ENCODE measurements at places on chromosomes 3 and 15.

GRCh38 chr3:26505399-26505798, 117.2 kb upstream of the LRRC3B start:
- no peak for DNase-seq

DNA sequence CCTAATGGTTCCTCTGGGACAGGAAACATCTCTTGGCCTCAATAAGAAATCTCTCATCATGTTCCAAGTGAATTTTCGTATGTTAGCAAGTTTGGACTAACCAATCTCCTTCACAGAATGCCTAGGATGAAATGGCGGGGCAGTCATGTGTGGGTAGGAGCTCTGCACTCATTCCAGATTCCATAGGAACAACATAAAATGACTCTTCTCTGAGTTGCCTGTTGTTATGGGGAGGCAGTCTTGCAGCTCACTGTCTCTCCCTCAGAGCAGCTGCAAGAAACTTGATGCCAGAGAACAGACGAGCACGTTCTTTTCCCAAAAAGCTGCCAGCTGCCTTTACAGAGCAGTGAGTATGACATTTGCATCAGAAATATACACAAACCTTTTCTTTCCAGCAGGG, 34.1 kb downstream of the SPATA12 start:
- no peak for DNase-seq

DNA sequence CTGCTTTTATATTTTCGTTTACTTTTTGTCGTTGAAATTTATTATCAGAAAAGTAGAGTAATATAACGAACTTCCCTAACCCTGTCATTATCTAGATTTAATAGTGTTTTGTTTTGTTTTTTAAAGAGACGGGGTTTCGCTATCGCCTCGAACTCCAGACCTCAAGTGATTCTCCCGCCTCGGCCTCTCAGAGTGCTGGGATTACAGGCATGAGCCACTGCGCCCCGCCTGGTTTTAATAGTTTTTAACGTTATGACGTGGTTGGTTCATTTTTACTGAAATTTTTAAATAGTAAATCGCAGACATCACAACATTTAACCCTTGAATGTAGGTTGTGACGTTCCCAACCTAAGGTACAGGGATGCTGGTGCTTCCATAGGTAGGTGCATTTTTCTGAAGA, 1.0 kb downstream of the NGRN start:
- DNase-seq: no peak

- DNase-seq: no peak
These were observed 3.9 kb upstream of the CHSY1 start for GRCh38 chr15:101255615-101256241.

- no peak for DNase-seq
These were observed 48.0 kb upstream of the MEX3B start for GRCh38 chr15:82093774-82094211.

- no peak for DNase-seq
These were observed 131.6 kb upstream of the NECTIN3 start for GRCh38 chr3:110940055-110940454.

- DNase-seq: no peak
These were observed 23.9 kb downstream of the SLTM start for GRCh38 chr15:58909616-58910015.

- DNase-seq: no peak
These were observed 281.6 kb downstream of the MBNL1 start for GRCh38 chr3:152550284-152550683.

GRCh38 chr3:185082149-185082548, 70.7 kb downstream of the C3orf70 start:
- DNase-seq: no peak

DNA sequence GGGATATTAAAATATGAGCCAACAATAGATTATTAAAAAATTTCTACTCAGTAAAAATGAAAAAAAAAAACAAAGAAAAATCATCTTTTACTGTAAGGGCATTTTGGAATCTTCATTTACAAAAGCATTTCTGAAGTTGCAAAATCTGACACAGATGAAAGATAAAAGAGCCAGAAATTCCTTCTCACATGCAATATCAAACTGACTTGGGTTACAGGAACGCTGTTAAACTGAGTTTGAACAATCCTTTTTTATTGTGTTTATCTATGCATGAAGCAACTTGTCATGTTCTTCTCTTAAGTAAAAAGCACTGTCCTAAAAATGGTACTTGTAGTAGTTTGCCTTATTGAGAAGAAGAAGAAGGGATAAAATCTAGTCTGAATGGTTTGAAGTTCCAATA, 468.5 kb upstream of the KCNMB2 start:
- no peak for DNase-seq
